Inflammatory macrophage (primary cell): ENCODE measurements at places on chromosomes 3 and 15.

- no peak for DNase-seq
Observed at GRCh38 chr3:127389420-127389819, 101.6 kb upstream of the PRR20G start.

DNA sequence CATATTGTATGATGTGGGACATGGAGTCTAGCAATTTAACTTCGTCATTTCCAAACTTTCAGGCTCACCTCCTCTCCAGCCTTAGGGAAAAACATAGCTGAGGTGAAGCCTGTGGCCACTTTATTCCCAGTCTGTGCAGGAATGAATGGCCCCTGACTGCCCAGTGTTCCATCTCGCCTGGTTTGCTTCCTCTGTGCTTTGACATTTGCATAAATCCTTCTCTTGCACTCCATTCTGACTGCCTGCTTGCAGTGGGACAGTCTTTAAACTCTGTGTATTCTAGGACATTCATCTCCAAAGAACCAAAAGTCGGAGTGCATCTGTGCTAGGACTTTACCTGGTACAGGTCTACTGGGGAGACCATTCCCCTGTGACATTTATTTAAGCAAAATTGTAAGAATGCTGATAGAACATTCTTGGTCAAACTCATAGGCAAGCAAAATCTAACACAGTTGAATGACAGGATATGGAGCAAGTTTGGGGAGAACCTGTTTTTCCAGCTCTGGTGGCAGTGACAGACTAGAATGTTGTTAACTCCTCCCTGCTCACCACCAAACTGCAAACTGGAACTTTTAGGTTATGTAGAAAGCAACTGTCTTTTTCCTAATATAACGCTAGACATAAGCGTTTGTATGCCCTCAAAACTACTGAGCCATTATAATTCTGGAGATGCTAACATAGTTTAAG is 22.1 kb downstream of the TMED3 start:
- DNase-seq = no peak

DNA sequence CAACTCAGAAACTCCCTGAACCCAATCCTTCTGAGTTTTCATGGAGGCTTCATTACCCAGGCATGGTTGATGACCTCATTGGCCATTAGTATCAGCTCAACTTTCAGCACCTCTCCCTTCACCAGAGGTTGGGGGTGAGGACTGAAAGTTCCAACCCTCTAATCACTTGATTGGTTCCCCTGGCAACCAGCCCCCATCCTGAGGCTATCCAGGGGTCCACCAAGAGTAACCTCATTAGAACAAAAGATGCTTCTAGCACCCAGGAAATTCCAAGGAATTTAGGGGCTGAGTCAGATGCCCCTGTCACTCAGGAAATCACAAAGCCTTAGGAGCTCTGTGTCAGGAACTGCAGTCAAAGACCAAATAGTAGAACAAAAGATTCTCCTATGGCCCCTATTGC is 43.8 kb downstream of the ADAMTSL3 start:
- no peak for DNase-seq

- no peak for DNase-seq
Observed at GRCh38 chr15:84572231-84572630, 28.6 kb upstream of the ZSCAN2 start.

- no peak for DNase-seq
Observed at GRCh38 chr3:24726423-24726822, 231.8 kb upstream of the THRB start.
